Stimulated activated CD4-positive, alpha-beta T cell treated with anti-CD3 and anti-CD28 coated beads, Interleukin-1b, Interleukin-23, amount 100 ng/mL, for 24 hours (primary cell): ENCODE measurements at places on chromosomes 16 and 17.

- DNase-seq, result no peak
Measured at GRCh38 chr17:16973760-16974540, 2.0 kb upstream of the TNFRSF13B start.

GRCh38 chr16:53822936-53823529, 119.1 kb downstream of the FTO start:
- DNase-seq, result no peak

- no peak for DNase-seq
Measured at GRCh38 chr16:72956124-72957064, 91.5 kb downstream of the ZFHX3 start.

DNA sequence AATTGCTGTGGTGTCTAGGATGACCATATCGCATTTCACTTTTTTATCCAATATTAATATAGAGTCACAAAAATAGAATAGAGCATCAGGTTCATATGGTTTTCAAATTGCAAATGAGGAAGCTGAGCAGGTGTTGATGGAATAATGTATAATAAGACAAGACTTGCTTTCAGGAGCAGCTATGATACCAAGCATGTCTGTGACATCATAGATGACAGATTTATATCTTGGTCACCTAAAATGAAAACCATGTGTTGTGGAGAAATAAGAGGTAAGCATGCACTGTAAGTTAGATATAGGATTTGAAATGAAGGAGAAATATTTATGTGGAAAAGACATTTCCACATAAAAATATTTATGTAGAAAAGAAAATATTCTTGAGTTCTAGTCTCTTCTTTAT, 8.6 kb downstream of the MEIOC start:
- no peak for DNase-seq

- no peak for DNase-seq
Measured at GRCh38 chr17:28553000-28553505, 629 bp upstream of the UNC119 start.

- peak; percentile 55 for DNase-seq
Measured at GRCh38 chr17:42980766-42981397, 517 bp downstream of the RUNDC1 start.

GRCh38 chr17:12756786-12757185, 32.5 kb upstream of the ARHGAP44 start:
- no peak for DNase-seq

DNA sequence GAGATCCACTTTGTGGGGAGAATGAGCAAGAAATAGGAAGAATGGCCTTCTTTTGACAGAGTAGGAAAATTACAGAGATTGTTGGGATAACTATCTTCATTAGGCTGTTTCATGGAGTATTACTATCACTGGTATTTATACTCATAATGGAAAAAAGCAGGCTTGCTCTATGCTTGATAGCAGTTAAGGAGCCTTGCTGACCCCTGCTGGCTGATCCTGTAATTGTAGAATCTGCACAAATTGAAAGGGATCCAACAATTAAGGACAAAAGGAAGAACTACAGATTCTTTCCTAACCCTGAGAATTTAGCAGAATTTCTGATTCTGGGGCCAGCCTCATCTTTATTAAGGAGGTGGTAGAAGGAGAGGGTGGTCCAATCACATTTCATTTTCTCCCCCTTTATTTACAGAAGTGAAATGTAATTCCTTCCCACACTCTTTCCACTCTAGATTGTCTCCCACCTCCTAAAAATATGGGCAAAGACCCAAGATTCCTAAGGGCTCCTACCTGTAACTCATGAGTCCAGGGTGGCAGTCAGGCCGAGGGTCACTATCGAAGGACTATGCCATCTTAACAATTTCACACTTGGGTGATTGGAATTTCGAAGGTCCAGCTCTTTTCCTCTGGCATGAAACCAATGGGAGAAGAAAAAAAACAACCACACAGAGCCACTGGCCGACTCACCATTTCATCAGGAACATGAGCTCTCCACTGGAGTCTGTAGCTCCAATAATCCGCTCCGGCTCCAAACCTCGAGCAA, 26.3 kb downstream of the NFE2L1 start:
- DNase-seq, result peak; percentile 59

GRCh38 chr16:86934581-86935375, 356.4 kb downstream of the FOXL1 start:
- DNase-seq, result no peak

DNA sequence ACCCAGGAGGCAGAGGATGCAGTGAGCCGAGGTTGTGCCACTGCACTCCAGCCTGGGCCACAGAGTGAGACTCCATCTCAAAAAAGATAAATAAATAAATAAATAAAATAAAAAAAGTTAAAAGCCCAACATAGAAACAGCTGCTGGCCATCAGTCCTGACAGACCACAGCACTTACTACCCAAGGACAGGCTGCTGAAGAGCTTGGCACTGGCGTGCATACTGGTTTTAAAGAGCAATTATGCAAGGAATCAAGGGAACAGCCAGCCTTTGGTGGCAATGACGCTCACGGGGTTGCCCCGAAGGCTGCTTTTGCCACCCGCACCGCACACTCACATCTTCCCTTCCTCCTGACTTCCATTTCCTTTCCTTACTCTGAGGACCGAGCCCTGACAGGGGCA, 4.2 kb downstream of the PLD6 start:
- DNase-seq, result no peak

DNA sequence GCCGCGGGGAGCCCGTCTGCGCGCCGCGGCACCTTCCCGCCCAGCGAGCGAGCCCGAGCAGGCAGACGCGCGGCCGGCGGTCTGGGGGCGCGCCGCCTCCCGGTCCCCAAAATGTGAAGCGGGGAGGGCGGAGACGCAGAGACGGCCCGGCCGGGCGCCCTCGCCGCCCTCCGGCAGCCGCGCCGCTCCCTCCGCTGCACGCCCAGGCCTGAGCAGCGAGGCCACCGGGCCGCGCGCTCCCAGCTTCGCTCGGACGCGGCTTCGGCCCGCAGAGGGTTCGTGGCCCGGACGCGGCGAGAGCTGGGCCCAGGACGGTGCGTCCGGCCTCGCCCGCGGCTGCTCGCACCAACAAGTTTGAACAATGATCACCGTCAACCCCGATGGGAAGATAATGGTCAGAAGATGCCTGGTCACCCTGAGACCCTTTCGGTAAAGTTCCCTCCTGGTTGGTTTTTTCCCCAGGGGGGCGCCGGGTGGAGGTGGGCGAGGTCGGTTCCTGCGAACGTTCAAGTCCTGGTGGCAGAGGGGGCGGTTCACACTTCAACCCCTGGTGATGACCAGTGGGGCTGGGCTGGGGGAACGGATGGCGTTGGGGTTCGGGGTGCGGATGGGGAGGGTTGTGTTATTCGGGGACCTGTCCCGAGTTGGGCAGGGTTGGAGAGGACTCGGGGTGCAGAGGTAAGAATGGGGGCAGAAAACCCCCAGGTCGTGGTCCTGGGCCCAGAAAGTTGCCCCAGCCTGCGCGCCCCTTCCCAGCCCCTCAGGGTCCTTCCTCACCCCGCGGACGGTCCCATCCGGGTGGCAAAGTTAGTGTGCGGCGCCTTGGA, 678 bp downstream of the MGAT5B start:
- DNase-seq, result no peak

DNA sequence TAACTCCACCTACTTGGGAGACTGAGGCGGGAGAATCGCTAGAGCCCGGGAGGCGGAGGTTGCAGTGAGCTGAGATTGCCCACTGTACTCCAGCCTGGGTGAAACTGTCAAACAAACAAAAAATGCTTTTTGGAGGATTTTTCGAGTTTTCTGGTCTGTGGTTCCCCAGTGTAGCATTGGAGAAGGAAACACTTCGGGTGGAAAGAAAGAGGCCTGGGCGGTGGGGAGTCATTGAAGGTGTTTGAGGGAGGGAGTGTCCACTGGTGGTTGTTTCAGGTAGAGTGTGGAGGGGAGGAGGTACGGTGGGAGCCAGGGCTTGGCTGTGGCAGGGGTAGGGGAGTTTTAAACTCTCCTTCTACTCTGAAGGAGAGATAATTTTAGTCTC, 1.2 kb downstream of the RNF213 start:
- DNase-seq, result no peak

DNA sequence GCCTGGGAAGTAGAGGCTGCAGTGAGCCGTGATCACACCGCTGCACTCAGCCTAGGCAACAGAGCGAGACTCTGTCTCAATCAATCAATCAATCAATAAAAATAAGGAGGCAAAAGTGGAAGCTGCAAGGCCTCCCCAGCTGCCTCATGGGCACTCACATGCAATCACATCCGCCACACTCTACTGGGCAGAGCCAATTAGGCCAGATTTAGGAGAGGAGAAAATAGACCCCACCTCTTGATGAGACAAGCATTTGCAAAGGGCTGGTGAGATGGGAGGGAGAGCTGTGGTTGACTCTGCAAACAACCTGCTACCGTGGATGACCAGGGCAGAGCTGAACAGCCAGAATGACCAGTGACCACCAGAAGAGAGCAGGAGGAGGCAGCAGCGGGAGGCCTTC, 14.7 kb upstream of the GSG1L start:
- no peak for DNase-seq

DNA sequence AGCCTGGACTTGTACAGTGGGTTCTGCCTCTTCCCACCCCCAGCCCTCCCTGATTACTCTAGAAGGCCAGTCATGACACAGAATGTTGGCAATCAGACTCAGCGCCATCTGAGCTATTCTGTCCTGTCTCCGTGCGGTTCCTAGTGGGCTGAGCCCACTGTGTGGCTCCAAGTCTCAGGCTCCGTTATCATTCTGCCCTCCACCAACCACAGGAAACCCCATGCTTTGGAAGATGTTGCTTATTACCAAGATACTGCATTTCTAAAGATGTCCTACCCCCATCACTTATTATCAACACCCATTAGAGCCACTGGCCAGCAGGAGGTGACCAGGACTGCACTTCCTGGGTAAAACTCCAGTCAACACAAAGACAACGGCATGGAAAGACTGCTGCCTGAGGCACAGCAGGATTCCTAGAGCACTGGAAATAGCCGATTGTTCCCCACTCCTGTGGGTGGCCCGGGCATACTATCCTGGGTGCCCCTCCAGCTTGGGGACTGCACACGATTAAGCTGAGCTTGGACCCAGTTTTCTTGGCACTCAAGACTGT, 133.6 kb downstream of the AATF start:
- DNase-seq, result no peak

GRCh38 chr17:28244446-28244845, 74.6 kb upstream of the TMEM97 start:
- DNase-seq, result no peak

DNA sequence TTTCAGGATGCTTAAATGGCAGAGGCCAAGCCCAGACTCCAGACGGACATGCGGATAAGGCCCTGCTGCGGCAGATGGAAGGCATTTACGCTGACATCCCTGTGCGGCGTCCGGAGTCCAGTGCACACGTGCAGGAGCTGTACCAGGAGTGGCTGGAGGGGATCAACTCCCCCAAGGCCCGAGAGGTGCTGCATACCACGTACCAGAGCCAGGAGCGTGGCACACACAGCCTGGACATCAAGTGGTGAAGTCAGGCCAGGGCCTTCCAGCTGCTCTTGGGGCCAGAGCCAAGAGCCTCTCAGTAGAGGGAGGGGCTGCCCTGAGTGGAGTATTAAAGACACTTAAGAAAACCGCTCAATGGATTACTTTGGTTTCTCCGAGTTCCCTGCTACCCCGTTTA, 29.4 kb downstream of the NARF start:
- no peak for DNase-seq

GRCh38 chr16:2519711-2520080, 475 bp upstream of the AMDHD2 start:
- DNase-seq, result no peak

GRCh38 chr16:85730186-85730465, 20.8 kb downstream of the C16orf74 start:
- no peak for DNase-seq

DNA sequence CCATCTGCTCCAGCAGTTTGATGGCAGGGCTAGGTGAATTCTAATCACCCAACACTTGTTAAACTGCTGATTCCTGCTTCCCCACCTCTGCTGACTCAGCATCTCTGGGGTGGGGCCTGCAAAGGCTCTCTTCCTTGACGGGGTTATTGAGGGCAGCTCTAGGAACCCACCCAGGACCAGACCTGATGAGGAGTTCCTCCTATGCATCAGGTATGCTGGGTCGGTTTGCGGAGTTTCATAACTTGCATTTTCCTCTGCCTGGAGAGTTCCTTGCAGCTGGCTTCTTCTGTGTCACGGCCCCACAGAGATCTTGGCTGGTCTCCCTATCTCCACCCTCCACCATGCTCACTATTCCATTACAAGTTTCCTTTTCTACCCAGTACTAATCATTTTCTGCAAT, 93.4 kb upstream of the CCL2 start:
- no peak for DNase-seq

DNA sequence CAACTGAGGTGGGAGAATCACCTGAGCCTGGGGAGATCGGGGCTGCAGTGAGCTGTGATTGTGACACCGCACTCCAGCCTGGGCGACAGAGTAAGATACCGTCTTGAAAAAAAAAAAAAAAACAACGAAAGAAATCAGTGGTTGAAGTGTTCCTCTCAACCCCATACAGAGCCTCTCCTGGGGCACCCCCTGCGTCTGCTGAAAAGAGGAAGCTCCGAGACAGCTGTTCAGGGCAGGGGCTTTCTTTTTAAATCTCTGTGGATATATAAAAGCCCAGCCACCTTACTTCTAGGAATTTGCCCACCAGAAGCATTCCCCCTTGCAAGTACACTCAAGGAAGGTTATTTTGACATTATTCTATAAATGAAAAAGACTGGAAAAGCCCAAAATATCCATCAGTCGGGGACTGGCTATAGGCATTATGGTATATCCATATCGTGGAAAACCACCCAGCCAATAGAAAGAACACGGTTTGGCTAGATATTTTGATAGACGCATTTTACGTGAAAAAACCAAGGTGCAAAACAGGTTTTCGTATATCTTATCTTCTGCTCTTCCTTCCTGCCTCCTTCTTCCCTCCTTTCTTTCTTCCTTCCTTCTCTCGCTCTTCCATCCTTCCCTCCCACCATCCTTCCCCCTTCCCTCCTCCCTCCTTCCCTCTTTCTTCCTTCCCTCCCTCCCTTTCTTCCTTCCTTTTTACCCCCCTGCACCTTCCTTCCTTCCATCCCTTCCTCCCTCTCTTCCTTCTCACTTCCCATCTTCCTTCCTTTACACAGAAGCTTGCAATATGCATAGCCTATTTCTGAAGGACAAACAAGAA, 9.2 kb upstream of the CCL22 start:
- DNase-seq, result no peak

- DNase-seq, result no peak
Measured at GRCh38 chr17:44110823-44111633, 12.4 kb downstream of the HDAC5 start.

DNA sequence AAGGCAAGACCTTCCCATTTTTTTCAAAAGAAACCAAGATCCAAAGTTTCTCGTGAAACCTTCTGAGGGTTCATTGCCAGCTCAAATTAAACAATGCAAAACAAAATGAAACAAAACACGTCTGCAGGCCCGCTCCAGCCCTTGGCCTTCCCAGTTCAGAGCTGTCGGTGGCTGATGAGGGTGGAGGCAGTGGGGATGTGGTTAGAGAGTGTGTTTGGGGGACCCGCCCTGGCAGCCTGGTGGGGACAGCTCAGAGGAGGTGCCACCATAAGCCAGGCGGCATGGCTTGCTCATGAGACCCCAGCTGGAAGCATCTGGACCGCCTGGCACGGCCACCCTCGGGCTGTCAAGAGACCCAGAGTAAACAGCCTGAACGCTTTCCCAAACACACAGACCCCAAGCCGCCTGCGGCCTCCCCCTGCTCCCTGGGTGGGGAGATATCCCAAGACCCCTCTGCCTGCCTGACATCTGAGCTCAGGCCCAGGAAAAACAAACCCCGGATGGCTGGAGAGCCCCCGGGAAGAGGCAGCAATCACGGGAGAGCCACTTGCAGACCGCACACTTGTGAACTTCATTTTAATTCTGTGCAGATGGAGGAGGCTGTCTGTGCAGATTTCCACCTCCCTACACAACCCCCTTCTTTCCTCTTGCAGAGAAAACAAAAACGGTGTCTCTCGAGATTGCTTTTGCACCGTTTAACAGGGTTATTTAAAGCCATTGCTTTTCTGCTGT, 35.4 kb upstream of the LITAF start:
- DNase-seq, result no peak
